Epithelial cell of alveolus of lung (primary cell): ENCODE measurements at places on chromosomes 7 and 10. TPM values are rescaled to one million over a fixed set of nuclear protein-coding genes. Genes with fewer than 3 reads are reported as not detected.

Gene MEOX2
- 0.13 and 59.3 TPM in 2 replicates for total RNA-seq

Gene CAMK2B
- total RNA-seq: not detected in 2 replicates

Gene ATP6V0A4
- total RNA-seq: not detected in 2 replicates

Gene MCM10
- total RNA-seq: 2.6 and 10.5 TPM in 2 replicates

Gene NACAD
- total RNA-seq: 3.4 and 6.1 TPM in 2 replicates

Gene ZDHHC16
- total RNA-seq: 48.8 and 65.8 TPM in 2 replicates

Gene PIK3CG
- total RNA-seq: 0.13 TPM in 1 of 2 replicates, not detected in the other

Gene FZD8
- total RNA-seq: 1.8 and 10.7 TPM in 2 replicates

Gene UPK3B
- 0.91 TPM in 1 of 2 replicates, not detected in the other for total RNA-seq

Gene TLL2
- total RNA-seq: 0.26 TPM in 1 of 2 replicates, not detected in the other

Gene GNB2
- 283 and 312 TPM in 2 replicates for total RNA-seq

Gene TDRD1
- not detected in 2 replicates for total RNA-seq

Gene MMD2
- not detected in 2 replicates for total RNA-seq

Gene CREB3L2
- total RNA-seq: 49.8 and 65.7 TPM in 2 replicates

Gene NYAP1
- 2.2 and 10.5 TPM in 2 replicates for total RNA-seq

Gene SPACDR
- not detected in 2 replicates for total RNA-seq

Gene GIMAP1
- under 0.01 TPM in 1 of 2 replicates, not detected in the other for total RNA-seq

Gene NEURL1
- 0.13 TPM in 1 of 2 replicates, not detected in the other for total RNA-seq

Gene CFAP46
- 0.80 and 4.1 TPM in 2 replicates for total RNA-seq

Gene HTR7
- total RNA-seq: 7.4 and 8.5 TPM in 2 replicates

Gene TWIST1
- total RNA-seq: 14.5 and 19.9 TPM in 2 replicates

Gene CLDN3
- total RNA-seq: not detected in 2 replicates
